Epithelial cell of proximal tubule (primary cell): ENCODE measurements at places on chromosomes 11 and 22. TPM values are rescaled to one million over a fixed set of nuclear protein-coding genes. Genes with fewer than 3 reads are reported as not detected.

Gene CHADL
- 0.87 and 1.3 TPM in 2 replicates for total RNA-seq

Gene FUT4
- total RNA-seq, result 7.2 and 10.6 TPM in 2 replicates

Gene KRTAP5-9
- total RNA-seq, result not detected in 2 replicates

Gene DNAJB7
- total RNA-seq, result not detected in 2 replicates

Gene OLFML1
- total RNA-seq, result not detected in 2 replicates

Gene SESN3
- total RNA-seq, result 1.6 and 4.9 TPM in 2 replicates

GRCh38 chr11:70454197-70454767, 56.0 kb downstream of the CTTN start:
- no peak for DNase-seq

- no peak for DNase-seq
These were observed 63.7 kb downstream of the CYTH4 start for GRCh38 chr22:37345863-37346504.

GRCh38 chr22:27370987-27371386, 430.6 kb downstream of the MN1 start:
- DNase-seq, result no peak

- no peak for DNase-seq
These were observed 72.5 kb upstream of the AMPD3 start for GRCh38 chr11:10382518-10382917.

- DNase-seq, result no peak
These were observed 16.9 kb downstream of the CDPF1 start for GRCh38 chr22:46233231-46233630.

DNA sequence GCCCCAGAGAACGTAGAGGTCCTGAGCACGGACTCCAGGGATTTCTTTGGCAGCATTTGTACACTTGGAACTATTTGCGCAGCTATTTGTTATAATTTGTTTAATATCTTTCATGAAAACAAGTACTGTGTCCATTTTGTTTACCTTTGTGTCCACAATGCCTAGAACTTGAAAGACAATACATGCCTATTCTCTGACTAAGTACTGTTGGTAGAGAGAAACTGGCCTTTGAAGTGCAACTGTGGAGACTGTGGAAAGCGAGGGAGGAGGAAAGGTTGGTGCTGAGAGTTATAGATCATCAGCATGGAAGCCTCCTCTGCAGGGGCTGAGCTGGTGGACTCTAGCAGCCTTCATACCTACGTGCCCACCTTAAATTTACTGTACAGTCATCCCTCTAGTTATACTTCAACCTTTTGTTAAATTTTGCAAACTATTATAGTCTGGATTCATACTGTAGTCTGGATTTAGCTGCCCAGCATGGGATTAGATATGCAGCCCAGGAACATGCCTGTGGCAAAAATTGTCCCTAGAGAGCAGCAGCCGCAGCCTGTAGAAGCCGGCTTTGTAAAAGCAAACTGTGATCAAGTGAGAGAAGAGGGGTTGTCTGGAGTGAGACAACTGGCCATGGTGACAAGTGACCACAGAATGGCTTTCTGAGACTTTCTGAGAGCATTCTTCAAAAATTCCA, 24.2 kb upstream of the YAP1 start:
- DNase-seq, result no peak

- no peak for DNase-seq
These were observed 92.7 kb downstream of the SBF2 start for GRCh38 chr11:10201343-10201742.
